ENCODE measurements at places on chromosomes 4 and X.
A peak's percentile ranks its signal among the peaks of the same experiment; 100 is the strongest.

- DNase-seq: no peak
Observed at GRCh38 chr4:180598281-180598680, 1644.9 kb upstream of the TENM3 start.

GRCh38 chrX:118498351-118498750 is 2.7 kb downstream of the DOCK11 start:
- DNase-seq: no peak

- DNase-seq: no peak
Observed at GRCh38 chrX:46722742-46723568, 36.0 kb downstream of the SLC9A7 start.

- DNase-seq: no peak
Observed at GRCh38 chrX:11059933-11060332, 51.2 kb upstream of the HCCS start.

DNA sequence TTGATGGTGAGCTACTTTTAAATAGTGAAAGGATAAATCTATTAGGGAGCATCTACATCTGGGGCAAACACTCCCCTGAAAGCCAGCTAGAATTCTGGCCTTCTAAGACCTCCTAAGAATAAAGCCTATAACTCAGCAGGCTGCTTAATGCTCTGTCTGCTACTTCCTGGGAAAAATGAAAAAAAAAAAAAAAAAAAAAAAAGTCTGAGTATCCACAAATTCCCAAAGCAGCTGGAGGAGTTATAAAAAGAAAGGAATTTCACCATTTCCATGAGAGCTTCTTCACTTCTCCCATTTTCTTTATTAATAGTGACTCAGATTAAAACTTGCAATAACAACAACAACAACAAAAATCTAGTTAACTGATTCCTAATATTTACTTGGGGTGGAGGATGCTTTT is 511.2 kb downstream of the INPP4B start:
- no peak for DNase-seq

DNA sequence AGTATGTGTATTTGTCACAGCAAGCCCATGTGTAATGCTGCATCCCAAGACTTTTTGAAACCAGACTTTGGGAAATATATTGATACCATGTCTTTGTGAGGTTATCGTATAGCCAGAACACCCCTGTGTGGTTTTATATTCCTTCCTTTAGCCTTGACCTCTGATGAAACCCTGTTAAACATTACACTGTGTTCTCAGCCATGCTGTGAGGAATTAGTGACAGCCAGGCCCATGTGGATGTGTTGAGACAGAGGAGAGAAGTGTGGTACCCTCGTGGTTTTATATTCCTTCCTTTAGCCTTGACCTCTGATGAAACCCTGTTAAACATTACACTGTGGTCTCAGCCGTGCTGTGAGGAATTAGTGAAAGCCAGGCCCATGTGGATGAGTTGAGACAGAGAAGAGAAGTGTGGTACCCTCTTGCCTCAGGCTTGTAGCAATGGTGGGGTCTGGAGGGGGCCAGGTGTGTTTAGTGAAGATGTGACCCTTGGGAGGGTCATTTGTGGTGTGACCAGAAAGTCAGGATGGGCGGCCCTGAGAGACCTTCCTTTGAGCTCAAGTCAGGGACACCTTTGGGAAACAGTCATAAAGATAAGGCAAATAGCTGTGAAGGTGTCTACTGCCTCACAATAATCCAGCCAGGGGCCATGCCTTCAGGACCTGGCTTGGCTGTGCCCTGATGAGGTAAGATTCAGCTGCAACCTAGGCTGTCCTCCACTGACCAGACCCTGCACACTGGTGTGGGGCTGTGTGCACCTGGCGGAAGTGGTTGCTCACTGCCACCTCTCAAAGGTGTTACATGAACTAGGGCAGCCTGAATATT is 110.0 kb downstream of the IRF2 start:
- no peak for DNase-seq

DNA sequence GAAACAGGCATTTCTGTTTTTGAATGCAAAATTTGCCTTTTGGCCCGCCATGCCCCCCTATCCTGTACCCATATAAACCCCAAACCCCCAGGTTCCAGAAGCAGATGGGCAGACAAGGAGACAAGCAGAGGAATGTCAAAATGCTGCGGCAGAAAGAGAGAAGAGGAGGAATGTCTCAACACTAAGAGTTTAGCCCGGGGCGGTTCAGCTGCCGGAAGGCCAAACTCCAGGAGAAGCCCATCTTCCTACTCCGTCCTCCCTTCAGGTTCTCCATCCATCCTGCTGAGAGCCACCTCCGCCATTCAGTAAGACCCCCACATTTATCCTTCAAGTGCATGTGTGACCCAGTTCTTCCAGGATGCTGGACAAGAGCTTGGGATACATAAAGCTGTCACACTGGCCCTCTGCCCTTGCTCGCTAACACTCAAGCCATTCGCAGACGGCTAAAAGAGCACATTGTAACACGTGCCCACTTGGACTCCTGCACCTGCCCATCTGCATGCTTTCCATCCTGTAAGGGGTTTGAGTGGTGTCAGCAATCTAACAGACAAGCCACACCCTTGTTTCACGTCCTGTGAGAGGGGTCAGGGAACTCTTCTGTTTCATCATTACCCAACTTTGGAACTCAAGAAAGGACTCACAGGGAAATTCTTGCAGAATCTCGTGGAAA is 31.3 kb downstream of the TLR10 start:
- no peak for DNase-seq

GRCh38 chr4:26067035-26067434 is 153.0 kb downstream of the SMIM20 start:
- DNase-seq: peak; percentile 28

DNA sequence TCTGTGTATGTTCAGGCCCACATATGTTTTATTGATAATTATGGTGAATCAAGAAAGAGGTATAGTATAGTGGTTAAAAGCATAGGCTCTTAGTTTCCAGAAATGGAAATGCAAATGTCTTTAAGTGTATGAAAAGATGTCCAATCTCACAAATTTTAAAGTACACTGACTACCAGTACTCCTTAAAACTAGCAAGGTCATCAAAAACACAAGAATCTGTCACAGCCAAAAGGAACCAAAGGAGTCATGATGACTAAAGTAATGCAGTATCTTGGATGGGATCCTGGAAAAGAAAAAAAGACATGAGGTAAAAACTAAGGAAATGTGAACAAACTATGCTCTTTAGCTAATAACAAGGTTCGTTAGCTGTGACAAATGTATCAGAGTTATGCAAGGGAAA is 661 bp upstream of the RBM41 start:
- DNase-seq: no peak

- no peak for DNase-seq
Observed at GRCh38 chr4:105230287-105230686, 83.6 kb downstream of the TET2 start.

GRCh38 chrX:6614506-6614905 is 79.6 kb upstream of the VCX3A start:
- DNase-seq: no peak

DNA sequence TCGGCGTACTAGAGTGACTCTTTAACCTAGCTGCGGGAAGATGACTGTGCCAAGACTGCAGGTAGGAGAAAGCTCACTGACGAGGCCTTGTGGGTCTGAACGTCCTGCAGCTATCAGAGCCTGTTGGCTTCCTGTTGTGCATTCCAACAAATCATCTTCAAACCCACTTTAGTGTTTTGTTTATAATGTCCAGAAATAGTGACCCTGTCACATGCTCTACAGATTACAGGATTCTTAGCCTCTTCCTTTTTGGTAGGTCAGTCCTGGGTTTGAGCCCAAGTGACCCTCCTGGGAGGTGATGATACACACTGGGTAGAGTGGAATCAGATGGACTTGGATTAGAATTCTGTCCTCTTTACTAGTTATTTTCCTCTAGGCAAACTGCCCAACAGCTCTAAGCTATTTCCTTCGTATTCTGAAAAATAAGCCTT is 33.2 kb downstream of the HTT start:
- no peak for DNase-seq

DNA sequence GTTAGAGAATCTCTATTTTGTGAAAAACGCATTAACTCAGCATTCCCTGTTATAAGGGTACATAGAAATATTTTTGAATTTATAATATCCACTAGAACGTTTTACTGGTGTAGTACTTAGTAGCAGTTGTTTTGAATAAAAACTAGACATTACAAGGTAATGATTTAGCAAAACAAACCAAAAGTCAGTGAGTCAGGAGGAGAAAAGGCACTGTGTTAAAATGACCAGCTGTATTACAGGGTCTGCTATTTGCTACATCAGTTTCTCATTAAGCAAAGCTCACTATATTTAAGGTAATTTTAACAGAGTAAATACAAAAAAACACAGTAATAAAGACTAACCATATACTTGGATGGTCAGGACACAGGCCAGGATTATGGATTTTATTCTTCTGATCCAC is 152.8 kb downstream of the RASL11B start:
- no peak for DNase-seq

GRCh38 chrX:3589474-3589873 is 124.0 kb downstream of the PRKX start:
- no peak for DNase-seq

GRCh38 chr4:181748581-181748980 is 494.6 kb upstream of the TENM3 start:
- no peak for DNase-seq

DNA sequence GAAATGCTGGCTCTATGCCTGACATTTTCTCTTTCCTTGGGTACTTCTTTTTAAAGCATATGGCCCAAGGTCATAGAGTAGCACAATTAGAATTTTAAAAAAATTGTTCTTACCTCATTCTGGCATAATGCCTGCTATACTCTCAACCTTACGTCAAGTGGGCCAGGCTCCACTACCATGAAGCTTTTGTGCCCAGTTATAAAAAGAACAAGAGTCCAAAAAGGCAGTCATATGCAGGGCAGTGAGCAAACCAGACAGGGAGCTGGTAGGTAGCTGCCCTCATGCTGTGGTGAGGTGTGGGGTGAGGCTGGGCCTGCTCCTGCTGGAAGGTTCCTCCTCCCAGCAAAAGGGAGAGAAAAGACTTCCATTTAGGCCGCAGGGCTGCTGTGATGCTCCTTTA is 64.4 kb upstream of the UCP1 start:
- DNase-seq: no peak

- DNase-seq: no peak
Observed at GRCh38 chrX:43728002-43728401, 71.9 kb downstream of the MAOA start.

GRCh38 chr4:21697583-21697982 is 251.0 kb downstream of the KCNIP4 start:
- no peak for DNase-seq

DNA sequence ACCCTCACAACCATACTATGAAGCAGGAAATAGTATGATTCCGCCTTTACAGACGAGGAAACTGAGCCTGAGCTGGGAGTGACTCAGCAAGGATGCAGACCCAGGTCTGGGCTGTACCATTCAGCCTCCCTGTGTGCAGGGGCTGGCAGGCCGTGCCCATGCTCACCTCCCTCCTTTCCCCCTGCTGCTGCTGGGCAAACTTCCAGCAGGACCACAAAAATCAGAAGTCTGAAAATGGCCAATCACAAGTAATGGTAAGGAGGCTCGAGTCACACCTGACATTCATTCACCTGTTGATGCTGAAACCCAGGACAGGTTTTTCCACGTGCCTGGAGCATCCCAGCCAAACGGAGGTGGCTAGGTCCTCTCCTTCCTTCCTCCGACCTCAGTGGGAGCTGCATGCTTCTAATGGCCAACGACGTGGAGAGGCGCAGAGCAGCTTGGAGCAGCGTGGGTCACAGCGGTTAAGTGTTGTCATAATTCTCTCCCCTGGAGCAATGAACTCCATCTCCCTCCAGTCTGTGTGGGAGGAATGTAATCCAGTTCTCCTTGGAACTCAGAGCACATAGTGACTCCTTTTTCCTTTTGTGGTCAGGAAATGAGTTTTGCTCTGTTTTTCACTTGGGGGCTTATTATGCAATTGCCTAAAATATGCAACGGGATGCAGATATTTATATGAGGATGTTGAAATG is 371.7 kb downstream of the BCOR start:
- DNase-seq: no peak

DNA sequence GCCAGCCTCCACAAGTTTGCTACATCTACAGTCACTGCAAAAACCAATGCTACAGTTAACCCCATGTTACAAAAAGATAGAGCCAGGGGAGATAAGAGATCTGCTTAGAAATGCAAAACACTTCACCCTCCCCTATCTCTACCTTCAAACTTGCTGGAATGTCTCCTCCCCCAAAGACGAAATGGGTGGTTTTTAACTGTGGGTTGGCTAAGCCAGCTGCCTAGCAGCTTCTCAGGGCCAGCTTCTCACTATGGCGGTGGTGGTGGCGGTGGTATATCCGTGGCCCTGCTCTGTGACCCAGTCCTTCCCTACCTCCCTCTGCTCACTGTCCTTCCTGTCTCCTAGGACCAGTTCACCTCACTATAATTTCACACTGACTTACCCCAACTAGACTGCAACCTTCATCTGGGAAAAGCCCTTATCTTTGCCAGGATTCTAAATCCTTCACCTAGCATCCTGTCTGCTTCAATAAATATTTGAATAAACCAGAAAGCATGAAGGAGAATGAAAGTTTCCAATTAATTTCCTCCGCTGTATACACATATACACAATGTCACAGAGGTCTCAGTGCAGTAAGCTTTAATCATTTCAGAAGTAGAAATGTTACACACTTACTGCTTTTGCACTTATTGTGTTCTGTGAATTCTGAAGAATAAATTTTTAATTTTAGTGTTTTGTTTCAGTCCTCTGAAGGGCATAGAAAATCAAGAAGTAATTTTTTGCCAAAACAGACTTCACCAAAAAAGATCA is 46.3 kb downstream of the SH3KBP1 start:
- no peak for DNase-seq

DNA sequence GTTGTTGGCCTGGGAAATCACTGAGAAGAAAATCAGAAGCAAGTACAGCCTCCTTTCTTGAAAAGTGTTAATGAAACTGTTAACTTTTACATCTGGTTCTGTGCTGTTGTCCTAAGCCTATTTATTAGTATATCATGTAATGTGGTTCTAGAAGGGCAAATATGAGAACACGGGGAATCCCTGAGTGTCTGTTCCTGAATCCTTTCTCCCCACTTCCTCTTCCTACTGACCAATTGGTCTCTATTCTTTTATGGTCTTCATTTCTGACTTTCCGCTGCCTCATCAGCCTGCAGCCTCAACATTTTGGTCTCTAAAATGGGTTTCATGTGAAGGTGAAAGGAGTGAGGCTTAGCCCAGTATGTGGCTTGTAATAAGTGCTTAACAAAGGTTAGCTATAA is 159.9 kb upstream of the MAMLD1 start:
- no peak for DNase-seq

GRCh38 chr4:98662626-98663225 is 4.3 kb upstream of the TSPAN5 start:
- DNase-seq: no peak

DNA sequence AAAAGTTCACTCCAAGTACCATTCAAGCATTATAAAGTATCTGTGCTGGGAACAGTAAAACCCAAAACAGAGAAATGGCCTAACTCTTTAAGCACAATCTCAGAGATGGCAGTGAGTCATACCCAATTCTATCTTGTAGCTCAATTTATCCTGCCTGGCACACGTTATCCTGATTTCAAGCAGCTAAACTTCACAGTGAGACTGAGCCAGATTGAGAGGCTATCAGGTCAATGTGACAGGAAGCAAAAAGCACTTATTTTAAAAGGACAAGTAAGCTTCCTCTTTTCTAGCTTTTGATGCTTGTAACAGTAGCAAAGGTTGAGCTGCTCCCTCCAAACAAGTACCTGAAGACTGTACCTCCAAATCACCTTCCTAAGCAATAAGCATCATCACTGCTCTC is 324.9 kb downstream of the NAF1 start:
- no peak for DNase-seq

- no peak for DNase-seq
Observed at GRCh38 chr4:96352051-96352517, 512.2 kb downstream of the PDHA2 start.

- no peak for DNase-seq
Observed at GRCh38 chrX:124426288-124427169, 80.2 kb downstream of the SH2D1A start.
